Renal cortex interstitium (tissue), 15 donors: ENCODE measurements at places on chromosomes 4 and X.

- DNase-seq, result no peak
These were observed 27.6 kb upstream of the FGFR3 start for GRCh38 chr4:1765409-1766072.

- no peak for DNase-seq
These were observed 740.4 kb downstream of the TRIML1 start for GRCh38 chr4:188879598-188879997.

DNA sequence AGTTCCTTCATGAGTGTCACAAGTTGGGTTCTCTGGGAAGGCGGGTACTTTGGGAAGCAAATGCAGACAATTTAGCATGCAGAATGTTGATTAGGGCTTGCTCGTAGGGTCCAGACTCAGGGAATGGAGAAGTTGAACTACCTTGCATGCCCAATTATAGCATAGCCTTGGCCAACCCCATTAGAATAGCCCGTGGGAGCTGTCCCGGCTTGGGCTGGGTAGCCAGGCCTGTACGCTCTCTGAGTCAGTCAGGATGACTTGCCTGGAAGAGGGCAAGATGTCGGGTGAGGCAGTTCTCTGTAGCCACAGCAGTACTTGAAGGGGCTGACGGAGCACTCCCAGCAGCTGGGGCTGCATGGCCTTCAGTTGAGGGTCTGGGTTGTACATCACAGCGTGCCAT is 19.5 kb downstream of the KIAA0232 start:
- DNase-seq, result no peak

- DNase-seq, result no peak
These were observed 178.2 kb downstream of the GBA3 start for GRCh38 chr4:22870847-22871449.

DNA sequence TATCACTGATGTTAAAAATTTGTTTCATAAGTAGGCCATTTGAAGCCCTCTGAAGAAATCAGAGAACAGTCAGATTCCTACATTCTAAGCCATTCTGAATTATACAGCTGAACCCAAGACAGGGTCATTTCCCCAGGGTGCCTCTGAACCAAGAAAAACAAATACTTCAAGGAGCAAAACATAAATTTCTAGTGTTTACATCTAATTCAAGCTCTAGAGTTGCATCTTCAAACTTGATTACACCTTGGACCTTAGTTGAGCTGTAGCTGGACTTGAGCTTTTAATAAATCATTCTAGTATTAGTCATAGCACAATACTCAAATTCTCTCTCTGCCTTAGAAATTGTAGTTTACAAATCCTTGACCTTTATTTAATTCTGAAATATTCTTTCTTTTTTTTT is 87.6 kb upstream of the IL15 start:
- no peak for DNase-seq
